Hematopoietic multipotent progenitor cell (in vitro differentiated cells): ENCODE measurements at places on chromosomes 6 and 20. TPM values are rescaled to one million over a fixed set of nuclear protein-coding genes. Genes with fewer than 3 reads are reported as not detected.

Gene UCKL1
- 51.4 TPM for total RNA-seq

Gene GUCA1A
- total RNA-seq, result not detected

Gene TPBG
- 4.6 TPM for total RNA-seq

Gene SALL4
- total RNA-seq, result 3.5 TPM

Gene OLIG3
- not detected for total RNA-seq
